ENCODE measurements at places on chromosomes 7 and 10.

GRCh38 chr10:70441161-70441894 lies at the start of gene NODAL:
NODAL (minus strand) TSS chr10:70441681; CDS start chr10:70441667, 14 bp downstream.
- DNase-seq, result peak; percentile 75

GRCh38 chr7:25356534-25357151 lies 128.4 kb upstream of the NPVF start:
- DNase-seq, result no peak

DNA sequence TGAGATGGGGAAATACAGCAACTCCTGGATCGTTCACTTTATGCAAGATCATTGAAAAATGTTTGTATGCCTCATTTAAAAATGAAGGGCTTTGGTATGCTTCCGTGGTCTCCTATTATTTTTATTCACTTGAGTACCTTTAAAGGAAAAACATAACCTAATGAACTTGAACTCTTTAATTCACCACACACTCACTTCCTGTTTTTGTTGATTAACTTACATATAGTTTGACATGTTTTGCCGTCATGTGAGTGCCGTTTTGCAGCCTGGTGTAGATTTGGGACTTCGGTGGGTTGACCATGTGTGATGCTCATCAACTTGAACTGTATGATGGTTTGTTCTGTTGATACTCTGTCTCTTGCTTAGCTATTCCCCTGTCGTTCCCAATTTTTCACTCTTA lies 28.9 kb downstream of the CASP7 start:
- DNase-seq, result no peak

- DNase-seq, result no peak
These were observed 252.7 kb upstream of the SHH start for GRCh38 chr7:156064971-156065386.

DNA sequence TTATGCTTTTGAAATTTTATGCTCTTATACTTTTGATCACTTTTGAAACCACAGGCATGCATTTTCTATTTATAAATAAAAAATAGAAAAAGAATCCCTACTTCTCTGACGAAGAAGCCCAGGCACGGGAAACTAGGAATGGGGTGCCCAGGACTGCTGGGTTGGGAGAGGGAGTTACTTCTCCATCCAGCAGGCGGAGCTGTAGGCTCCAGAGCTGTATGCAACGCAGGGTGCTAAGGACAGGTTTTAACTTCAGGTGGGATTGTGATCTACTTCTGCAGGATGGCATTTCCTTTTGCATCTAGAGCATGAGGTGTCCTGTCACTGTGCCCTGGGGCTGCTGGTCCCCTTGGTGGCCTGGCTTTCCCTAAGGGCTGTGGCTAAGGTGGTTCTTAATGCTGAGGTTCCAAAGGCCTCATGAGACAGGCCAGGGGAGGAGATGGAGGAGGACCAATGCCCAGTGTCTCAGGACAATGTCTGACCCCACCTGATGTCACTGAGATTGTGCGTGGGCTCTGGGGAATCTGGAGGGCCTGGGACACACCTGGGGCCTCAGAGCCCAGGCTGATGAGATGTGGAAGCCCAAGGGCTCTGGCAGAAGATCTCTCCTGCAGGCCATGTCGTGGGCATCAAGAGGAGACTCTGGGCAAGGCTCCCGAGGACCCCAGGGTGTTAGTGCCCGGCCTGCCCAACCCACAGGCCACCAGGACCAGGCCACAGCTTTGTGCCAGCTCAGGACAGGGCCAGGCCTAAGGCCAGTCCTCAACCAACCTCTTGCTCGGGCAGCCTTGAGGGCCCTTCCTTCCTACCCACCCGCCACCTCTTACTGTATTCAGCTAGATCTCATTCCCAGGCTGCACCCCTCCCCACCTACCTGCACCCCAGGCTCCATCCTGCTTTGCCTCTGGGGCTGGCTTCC lies 507 bp downstream of the CCDC201 start:
- peak; percentile 83 for DNase-seq

DNA sequence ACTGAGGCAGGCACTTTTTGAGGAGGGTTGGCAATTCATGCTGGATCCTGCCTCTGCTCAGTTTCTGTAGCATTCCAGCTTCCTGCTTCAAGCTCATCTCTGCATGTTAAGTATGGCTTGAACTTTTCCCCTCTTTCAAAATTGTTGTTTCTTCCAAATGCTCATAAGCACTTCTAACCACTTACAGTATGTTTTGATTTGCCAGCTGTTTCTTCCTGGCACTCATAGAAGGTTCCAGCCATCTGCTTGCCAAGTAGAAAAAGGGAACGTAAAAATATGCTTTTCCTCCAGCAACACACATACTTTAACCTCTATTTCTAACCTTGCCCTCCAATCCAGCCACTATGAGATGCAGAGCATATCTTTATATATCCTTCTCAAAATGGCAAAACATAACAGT lies 692.6 kb upstream of the COBL start:
- DNase-seq, result no peak

GRCh38 chr10:81704596-81704995 lies 170.4 kb upstream of the NRG3 start:
- DNase-seq, result no peak

DNA sequence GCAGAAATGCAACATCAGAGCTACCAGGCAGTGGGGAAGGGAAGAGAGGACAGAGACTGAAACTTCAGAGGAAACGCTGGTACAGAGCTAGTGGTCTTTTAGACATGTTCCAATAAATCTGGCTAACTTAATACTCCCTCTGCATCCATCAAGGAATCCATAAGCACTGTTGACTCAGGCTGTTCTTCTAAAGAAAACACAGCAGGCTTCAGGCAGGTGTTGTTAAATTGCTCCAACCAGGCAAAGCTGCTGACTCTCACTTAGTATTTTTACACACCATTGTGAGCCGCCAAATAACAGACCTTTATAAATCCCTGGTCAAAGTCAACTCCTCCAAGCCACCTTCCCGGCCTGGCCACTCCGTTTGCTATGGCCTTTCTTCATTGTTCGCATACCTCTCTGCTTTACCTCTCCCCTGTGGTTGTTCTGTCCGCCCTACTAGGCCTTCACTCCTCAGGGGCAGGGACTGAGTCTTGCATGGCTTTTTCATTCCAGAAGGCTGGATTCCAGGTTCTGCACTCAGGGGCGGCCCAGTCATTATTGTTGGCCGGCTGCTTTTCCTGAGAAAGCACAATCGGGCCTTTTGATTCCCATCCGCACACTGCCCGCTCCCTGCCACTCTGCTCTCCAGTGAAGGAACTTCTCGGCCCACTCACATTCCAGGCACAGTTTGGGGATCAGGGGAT lies 18.4 kb downstream of the CREB3L2 start:
- no peak for DNase-seq

DNA sequence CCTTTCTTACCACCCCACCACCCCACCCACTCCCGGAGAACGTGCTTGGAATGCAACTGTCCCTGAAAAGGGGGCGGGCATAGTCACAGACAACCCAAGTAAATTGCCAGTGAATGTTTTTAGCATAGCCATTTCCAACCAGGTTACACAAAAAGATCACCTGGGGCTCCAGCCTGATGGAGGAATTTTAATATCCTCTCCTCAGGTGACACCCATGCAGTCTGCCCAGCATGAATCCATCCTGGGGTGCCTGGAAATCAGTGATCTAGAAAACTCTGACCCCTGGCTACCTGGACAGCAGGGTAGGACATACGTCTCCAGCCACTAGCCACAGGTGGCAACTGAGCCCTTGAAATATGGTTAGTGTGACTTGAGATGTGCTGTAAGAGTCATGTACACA lies 61.1 kb downstream of the SORBS1 start:
- no peak for DNase-seq

- DNase-seq, result no peak
These were observed 384.9 kb downstream of the PLXNA4 start for GRCh38 chr7:132191418-132191817.

- no peak for DNase-seq
These were observed 178.9 kb downstream of the SRPK2 start for GRCh38 chr7:105209870-105210269.

DNA sequence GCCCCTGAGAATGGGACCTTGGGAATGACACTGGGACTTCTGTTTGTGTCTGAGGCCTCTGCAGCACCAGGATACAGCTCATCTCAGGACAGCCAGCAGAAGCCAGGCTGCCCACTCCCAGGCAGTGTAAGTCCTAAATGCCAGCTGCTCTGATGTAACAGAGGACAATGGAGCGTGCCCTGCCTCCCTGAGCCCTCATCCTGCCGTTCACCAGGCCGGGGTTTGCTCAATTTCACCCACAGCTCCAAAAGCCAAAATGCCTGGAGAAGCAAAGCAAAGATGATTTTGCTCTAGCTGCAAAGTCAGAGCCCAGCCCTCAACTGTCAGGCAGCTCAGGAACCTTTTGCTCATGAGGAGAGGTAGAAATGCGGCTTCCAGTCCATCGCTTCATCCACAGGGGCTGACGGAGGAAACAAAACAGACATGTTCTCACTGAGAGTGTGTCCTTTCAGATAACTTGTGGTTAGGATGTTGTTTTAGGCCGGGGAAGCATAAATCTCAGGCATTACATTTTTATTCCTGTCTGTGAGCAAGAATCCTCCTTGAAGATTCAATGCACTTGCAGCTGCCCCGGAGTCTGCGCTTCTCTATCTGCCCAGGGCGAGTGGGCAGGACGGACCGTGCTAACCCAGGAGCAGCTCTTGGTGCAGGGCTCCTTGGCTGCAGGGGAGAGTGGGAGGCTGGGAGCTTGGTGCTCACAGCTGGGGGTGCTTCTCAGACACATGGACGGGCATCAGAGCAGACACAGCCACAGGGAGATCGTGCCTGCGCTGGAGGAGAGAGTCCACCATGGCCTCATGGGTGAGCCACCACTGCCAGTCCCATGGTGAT lies 83.2 kb upstream of the CHST15 start:
- no peak for DNase-seq

GRCh38 chr7:151806952-151807775 lies 69.8 kb downstream of the PRKAG2 start:
- DNase-seq, result no peak

DNA sequence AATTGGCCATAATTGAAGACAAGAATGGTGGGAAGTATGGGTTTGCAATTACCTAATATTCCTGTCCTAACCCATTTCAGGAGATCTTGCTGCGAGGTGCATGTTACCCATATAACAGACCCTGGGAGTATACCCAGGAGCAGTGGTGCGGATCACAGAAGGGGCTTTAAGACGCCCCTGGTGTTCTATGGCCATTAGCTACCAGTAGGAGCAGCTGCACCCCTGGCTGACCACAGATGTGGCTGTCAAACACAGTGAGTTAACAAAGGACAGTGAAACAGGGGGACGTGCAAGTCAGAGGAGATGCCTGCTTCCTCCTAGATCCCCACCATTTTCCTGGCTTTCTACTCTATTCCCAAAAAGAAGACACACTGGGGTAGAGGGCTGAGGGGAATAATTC lies 25.2 kb downstream of the AOC1 start:
- DNase-seq, result no peak

GRCh38 chr10:122478971-122479370 lies 17.6 kb downstream of the HTRA1 start:
- no peak for DNase-seq

DNA sequence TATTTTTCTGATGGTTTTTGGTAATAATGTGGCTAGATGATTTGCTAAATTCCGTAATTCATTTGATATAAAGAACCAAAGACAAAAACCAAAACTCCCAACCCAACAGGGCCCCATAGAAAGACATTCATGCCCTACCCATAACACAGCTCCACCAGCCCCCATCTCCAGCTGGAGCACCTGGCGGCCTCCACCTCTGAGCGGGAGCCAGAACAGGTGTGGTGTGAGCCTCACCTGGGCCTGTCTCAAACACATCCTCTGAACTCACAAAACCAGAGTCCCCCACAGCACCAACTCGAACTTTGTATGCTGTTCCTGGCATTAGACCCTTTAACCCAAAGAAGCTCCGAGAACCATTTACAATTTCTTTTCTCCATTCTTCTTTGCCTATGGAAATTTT lies 36.5 kb upstream of the LAMB4 start:
- DNase-seq, result no peak

DNA sequence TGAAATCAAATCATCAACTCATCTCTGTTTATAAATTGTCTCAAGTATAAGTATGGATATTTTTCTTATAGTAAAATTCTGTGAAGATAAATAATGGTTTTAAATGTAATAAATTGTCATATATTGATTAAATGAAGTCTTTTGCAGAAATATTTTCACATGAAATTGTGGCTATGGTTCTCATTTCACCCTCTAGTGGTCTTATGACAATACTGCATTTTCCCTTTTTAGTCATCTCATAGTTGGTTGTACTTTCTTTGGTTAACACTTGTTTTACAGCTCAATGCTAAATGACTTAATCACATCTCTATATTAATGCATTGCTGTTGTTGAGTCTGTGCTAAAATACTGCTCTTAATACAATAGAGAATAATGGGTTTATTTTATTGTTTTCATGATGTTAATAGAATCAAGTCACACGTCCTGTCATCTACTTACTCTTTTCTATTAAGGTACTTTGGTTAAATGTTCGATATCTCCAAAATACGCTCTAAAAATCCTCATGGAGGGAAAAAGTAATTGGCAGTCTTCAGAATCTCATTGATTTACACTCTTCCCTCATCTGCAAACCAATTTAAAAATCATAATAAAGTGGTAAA lies 38.0 kb upstream of the CACNA2D1 start:
- no peak for DNase-seq

- no peak for DNase-seq
These were observed 51.6 kb downstream of the PIK3CG start for GRCh38 chr7:106916679-106917078.

DNA sequence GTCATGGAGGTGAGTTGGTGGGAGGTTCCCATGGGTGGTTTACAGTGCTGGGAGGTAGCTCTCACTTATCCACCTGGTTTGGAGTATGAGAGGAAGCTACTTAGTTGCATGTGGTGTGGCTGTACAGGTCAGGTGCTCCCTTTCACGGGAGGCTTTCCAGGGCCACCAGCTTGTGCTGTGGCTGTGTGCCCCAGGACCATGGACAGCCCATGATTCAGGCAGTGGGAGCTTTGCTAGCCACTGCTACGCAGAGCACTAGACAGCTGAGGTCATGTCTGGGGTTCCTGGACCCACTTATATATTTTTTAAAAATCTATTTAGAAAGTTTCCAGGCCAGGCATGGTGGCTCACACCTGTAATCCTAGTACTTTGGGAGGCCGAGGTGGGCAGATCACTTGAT lies 42.5 kb upstream of the KCNMA1 start:
- DNase-seq, result no peak

Data from H7 (cell line).